ENCODE measurements at places on chromosomes 11 and 22. TPM values are rescaled to one million over a fixed set of nuclear protein-coding genes. Genes with fewer than 3 reads are reported as not detected.

DNA sequence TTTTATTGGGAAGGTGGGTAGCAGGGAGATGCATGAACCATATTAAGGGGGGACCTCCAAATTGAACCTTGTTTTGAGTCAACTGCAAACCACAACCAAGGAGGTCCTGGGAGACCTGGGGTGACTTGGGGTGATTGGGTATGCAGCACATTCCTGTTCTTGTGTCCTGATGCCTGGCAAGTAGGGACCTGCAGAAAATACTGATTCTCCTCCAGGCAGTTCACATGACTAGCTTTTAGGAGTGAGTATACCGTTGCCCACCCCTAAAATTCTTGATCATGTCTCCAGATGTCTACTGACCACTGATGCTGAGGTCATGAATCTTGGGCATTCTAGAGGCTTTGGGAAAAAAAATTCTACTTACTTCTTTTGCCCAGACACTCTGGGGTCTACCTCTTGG, 6.3 kb downstream of the EHF start:
- no peak overlapping the region for H3K27ac ChIP-seq
- H3K27me3 ChIP-seq, result no peaks in the 10 kb centered on the region
- H3K4me1 ChIP-seq, result no peaks in the 10 kb centered on the region
- DNase-seq, result no peak
- H3K36me3 ChIP-seq, result no peaks in the 10 kb centered on the region
- no peak overlapping the region for H3K4me3 ChIP-seq

DNA sequence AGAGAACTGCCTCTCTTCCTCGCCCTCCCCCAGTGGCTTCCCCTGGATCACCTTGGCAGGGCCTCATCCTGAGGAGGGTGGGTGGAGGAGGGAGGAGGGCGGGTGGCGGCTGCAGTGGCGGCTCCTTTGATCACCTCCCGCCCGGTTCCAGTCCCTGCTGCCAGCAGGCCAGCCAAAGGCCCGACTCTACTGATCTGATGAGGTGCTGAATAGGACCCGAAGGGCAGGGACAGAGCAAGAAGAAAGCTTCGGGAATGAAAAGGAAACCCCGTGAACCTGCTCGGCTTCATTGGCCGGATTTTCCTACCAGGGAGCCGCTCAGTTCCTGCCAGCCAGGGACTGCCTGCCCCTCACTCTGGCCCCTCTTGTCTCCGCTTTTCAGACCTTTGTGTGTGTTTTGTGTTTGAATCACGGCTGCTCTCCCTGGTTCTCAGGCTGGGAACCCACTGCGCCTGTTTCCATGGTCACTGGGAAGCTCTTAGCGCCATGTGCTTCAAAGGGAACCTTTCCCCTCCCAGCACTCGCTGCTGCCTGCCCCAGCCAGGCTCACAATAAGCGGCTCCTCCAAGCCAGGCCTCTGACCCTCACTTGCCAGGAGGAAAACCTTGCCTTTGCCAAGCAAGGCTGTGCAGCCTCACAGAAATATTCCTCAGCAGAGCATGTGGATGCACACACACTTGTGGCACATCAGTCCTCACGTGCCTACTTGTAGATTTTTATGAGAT, 56.8 kb downstream of the C22orf31 start:
- DNase-seq, result peak; percentile 68
- peaks cover 1% of the 10 kb centered on the region for H3K4me1 ChIP-seq
- peak overlapping the region; percentile 9 for H3K4me3 ChIP-seq
- no peak overlapping the region for H3K27ac ChIP-seq
- H3K36me3 ChIP-seq, result no peaks in the 10 kb centered on the region

DNA sequence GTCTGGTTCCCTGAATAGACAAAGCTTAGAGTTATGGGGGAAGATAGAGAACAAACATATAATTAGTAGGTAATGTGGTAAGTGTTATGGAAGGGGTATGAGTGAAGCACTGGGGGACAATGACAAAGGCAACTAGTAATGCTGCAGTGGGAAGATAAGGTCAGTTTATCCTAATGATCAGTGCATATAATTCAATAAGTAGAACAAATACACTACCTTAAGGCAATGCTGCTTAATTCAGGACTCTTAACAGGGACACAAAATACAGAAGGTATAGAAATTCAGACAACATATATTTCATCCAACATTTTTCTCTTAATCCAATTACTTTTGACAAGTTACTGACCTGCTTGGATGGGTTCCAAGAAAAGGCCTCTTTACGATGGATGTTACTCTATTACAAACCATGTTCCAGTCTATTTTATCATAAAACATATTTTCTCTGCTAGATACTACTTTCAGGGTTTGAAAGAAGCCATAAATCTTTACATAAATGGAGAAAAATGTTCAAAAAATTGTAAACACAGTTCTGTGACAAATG, 1186.2 kb downstream of the LRRC4C start:
- no peaks in the 10 kb centered on the region for H3K4me1 ChIP-seq
- H3K27me3 ChIP-seq, result no peaks in the 10 kb centered on the region
- no peak overlapping the region for H3K27ac ChIP-seq
- DNase-seq, result no peak
- no peaks in the 10 kb centered on the region for H3K36me3 ChIP-seq

- H3K27ac ChIP-seq, result no peak overlapping the region
- H3K36me3 ChIP-seq, result no peaks in the 10 kb centered on the region
- no peaks in the 10 kb centered on the region for H3K4me1 ChIP-seq
Measured at GRCh38 chr22:44407987-44408828, 89.8 kb downstream of the RTL6 start.

GRCh38 chr22:48621085-48621484, 1206.6 kb downstream of the BRD1 start:
- H3K4me1 ChIP-seq, result no peaks in the 10 kb centered on the region
- H3K4me3 ChIP-seq, result no peak overlapping the region
- no peaks in the 10 kb centered on the region for H3K27me3 ChIP-seq
- no peak for DNase-seq
- no peak overlapping the region for H3K27ac ChIP-seq
- no peaks in the 10 kb centered on the region for H3K36me3 ChIP-seq

- H3K27ac ChIP-seq, result peak within 1 kb of the TSS; percentile 81
- no peaks in the 10 kb centered on the region for H3K36me3 ChIP-seq
- H3K4me3 ChIP-seq, result peak within 1 kb of the TSS; percentile 98
- peak; percentile 94 for DNase-seq
- no peaks in the 10 kb centered on the region for H3K27me3 ChIP-seq
- H3K4me1 ChIP-seq, result peaks cover 4% of the 10 kb centered on the region
Measured at GRCh38 chr11:118401151-118401879, at the start of gene ATP5MG. ATP5MG (plus strand) TSS chr11:118401606; CDS start chr11:118401666, 60 bp downstream.

DNA sequence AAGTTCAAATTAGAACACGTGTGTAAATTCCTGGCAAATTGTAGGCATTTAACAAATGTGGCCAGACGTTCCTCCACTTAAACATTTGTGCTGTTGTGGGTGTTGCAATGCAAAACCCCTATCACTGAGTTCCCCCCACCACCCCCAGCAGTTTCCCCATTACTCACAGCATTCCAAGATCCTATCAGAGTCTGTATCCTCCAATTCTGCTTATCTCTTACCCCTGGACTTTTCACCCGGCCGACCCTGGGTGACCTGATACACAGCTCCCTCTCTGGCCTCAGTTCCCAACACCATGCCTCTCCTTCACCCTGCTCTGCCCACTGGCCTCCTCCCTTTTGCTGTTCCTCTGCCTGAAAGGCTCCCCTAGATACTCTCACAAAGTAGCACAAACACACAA, 31.4 kb upstream of the AQP11 start:
- H3K36me3 ChIP-seq, result no peaks in the 10 kb centered on the region
- H3K27me3 ChIP-seq, result no peaks in the 10 kb centered on the region
- H3K4me3 ChIP-seq, result no peak overlapping the region
- no peak overlapping the region for H3K27ac ChIP-seq

DNA sequence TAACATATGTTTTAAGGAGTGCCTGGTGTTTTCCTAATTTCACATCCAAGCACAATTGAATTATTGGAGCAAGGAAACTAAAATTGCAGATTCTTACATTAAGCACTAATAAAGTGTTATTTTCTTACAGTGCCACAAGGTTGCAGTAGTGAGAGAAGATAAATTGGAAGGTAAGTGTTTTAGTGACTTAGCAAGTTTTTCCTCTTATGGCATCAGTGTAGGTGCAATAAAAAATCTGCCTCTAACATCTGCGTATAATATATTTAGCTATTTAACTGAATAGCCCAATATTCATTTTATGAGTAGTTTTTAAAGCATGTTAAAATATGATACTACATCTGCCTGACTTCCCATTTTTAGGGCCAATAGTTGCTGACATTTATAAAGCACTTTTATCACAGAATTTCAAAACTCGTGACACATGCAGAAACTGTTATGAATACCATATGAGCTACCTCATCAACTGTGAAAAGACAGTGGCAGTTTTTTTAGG, 19.0 kb downstream of the POLD3 start:
- DNase-seq, result no peak
- H3K4me1 ChIP-seq, result no peaks in the 10 kb centered on the region
- peak overlapping the region; percentile 10 for H3K27ac ChIP-seq
- H3K27me3 ChIP-seq, result no peaks in the 10 kb centered on the region
- H3K4me3 ChIP-seq, result no peak overlapping the region

DNA sequence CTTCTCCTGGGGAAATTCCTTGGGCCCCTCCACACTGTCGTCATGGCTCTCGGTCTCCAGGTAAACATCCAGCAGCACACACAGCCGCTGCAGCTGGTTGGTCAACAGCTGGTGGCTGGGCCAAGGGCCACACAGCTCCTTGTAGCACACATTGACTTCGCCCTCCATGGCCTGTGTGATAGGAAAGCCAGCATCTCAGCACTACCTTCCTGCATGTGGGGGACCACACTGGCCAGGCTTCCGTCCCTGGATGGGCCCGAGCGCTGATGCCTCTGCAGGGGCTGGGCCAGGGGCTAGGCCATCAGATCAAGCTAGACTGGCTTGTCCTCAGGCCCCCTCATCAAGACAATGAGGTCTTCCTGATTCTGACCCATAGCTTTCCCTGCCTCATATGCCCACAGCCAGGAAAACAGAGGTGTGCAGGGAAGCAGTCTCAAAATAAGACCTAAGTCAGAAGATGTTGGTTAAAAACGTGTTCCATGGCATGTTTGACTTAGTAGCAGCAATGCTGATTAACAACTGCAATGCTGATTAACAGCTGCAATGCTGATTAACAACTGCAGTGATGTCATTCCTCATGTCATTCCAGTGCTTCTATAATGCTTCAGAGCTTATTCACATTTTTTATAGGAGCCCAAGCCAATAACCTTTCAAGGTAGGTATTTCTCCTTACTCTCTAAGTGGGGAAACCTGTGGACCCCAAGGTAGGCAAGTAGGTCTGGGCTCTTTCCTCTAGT, 31.3 kb downstream of the NEFH start:
- no peak overlapping the region for H3K4me3 ChIP-seq
- no peaks in the 10 kb centered on the region for H3K4me1 ChIP-seq
- H3K27me3 ChIP-seq, result no peaks in the 10 kb centered on the region
- H3K27ac ChIP-seq, result no peak overlapping the region
- H3K36me3 ChIP-seq, result peaks cover 7% of the 10 kb centered on the region

- DNase-seq, result no peak
- H3K4me3 ChIP-seq, result no peak overlapping the region
- H3K36me3 ChIP-seq, result no peaks in the 10 kb centered on the region
Measured at GRCh38 chr11:2312232-2313042, 10.6 kb downstream of the TSPAN32 start.

DNA sequence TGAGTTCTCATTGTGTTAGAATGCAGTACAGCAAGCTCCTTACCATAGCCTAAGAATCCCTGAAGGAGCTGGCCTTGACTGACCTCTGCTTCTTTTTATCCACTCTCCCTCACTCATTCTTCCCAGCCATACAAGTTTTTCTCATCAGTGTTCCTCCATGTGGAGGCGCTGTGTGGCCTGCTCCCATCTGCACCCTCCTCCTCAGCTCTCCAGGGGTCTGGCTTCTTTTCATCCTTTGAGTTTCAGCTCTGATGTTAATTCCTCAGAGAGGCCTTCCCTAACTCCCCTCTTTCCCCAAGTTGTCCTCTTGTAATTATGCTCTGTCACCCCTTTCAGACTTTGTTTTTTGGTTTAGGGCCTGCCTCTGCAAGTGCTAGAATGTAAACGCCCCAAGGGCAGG, 144.8 kb downstream of the WNT7B start:
- H3K27me3 ChIP-seq, result no peaks in the 10 kb centered on the region
- H3K4me3 ChIP-seq, result no peak overlapping the region
- no peaks in the 10 kb centered on the region for H3K4me1 ChIP-seq
- no peak overlapping the region for H3K27ac ChIP-seq
- H3K36me3 ChIP-seq, result no peaks in the 10 kb centered on the region
- DNase-seq, result no peak

- no peaks in the 10 kb centered on the region for H3K27me3 ChIP-seq
- no peaks in the 10 kb centered on the region for H3K36me3 ChIP-seq
- DNase-seq, result no peak
- H3K27ac ChIP-seq, result peak overlapping the region; percentile 40
Measured at GRCh38 chr22:33908171-33909074, 11.9 kb downstream of the LARGE1 start.

The UBXN1 gene
- total RNA-seq, result 87.8 TPM

The MS4A1 gene
- 0.98 TPM for total RNA-seq

The KRTAP5-3 gene
- total RNA-seq, result not detected

The ZNF143 gene
- total RNA-seq, result 22.2 TPM

The PCSK7 gene
- total RNA-seq, result 111 TPM

The KRTAP5-10 gene
- total RNA-seq, result not detected

The ART1 gene
- total RNA-seq, result not detected

All from colonic mucosa (tissue), 4 donors.